ENCODE measurements at places on chromosomes 7 and 10.
A peak's percentile ranks its signal among the peaks of the same experiment; 100 is the strongest.

DNA sequence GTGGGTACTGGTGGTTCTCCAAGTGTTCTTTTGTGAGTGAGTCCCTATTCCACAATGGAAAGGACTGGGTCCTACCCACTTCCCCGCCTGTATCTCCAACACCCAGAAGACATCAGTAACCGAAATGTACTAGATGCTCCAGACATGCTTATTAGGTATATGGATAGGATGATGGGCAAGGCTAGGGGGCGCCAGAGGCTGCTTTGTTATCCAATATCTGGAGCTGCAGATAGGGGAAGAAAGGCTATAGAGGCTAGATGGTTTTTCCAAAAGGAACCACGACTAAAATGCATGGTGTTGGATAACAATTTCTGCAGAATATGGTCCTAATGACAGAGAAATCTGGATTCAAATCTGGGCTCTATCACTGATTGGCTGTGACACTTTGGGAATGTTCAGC, 56.2 kb upstream of the TM9SF3 start:
- DNase-seq, result peak; percentile 29

DNA sequence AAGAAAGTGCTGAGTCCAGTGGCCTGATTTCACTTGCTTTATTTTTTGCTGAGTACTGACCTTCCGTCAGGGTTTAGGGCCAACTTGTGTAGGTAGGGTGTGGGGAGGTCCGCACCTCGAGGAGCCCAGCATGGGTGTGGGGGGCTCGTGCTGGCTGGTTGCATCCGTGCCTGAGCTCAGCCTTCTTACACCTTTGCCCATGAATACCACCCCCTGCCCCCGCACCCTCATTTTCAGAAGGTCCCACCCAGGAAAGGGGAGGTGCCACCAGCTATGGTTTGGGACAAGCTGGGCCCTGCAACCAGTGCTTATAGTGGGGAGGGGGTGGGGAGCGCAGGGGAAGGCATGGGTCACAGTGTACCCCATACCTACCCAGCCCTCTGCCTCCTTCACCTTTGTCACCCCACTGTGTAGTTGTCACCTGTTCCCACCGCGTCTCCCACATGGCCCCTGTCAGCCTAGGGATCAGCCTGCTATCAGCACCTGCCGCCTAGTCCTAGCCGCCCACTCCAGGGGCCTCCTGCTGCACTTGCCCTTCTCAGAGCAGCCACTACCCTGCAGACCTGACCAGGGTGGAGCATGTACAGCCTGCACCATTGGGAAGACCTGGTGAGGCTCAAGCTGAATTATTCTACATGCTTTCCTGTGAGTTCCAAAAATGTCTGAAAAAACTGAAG, 146.2 kb upstream of the RET start:
- no peak for DNase-seq

DNA sequence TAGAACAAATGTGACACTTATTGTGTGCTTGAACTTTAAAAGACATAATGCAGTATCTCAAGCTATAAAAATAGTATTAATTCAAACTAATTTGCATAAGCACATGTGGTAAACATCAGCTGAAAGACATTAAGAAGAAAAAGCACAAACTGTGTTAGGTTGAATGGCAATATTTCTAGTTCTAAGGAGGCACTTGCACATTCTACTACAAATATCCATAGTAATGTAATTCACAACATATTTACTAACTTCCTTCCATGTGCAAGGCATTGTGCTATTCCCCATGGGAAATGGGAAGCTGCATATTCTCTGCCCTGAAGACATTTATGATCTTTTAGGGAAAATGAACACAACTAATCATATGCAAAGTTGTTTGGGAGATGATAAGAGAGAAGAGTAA, 80.2 kb upstream of the SLC13A1 start:
- DNase-seq, result no peak

GRCh38 chr7:108492742-108493141, 33.2 kb downstream of the PNPLA8 start:
- DNase-seq, result no peak

DNA sequence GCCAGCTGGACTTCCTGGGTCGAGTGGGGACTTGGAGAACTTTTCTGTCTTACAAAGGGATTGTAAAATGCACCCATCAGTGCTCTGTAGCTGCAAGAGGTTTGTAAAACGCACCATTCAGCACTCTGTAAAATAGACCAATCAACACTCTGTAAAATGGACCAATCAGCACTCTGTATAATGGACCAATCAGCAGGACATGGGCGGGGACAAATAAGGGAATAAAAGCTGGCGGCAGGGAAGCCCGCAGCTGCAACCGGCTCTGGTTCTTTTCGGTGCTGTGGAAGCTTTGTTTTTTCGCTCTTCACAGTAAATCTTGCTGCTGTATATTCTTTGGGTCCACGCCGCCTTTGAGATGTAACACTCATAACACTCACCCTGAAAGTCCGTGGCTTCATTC, 151.9 kb downstream of the GALNT17 start:
- DNase-seq, result no peak

DNA sequence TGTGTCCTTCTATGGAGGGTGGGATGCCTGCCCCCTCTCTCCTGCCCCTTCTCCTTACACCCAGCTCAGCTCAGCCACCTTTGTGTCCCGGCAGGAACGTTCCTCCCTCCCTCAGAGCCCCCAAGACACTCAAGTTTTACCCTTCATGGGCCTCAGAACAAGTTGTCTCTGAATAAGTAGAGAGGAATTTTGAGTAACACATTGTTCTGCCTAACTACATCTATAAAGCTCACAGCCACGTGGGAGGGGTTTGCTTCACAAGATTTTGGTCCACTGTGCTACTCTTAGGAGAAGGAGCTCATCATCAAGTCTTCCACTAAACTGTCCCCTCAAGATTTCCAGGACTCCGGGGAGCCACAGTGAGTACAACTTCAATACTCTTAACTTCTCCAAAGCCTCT, 51.6 kb upstream of the ZNF32 start:
- no peak for DNase-seq

GRCh38 chr10:58322072-58322834, 12.6 kb upstream of the UBE2D1 start:
- no peak for DNase-seq

- DNase-seq, result no peak
Observed at GRCh38 chr7:10429031-10429430, 544.6 kb upstream of the PHF14 start.

Measured in neuronal stem cell (in vitro differentiated cells).